ENCODE measurements at places on chromosomes 5 and 9.

DNA sequence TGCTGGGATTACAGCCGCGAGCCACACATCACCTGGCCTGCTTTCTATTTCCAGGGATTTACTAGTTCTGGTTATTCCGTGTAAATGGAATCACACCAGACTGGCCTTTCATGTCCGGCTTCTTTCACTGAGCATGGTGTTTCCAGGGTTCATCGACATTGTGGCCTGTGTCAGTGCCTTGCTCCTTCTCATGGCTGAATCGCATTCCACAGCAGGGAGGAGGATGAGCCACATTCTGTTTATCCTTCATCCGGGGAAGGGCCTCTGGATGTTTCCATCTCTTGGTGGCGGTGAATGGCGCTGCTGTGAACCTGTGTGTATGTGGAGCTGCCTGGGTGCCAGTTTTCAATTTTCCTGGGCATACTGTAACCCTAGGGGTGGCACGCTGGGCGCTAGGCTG, 58.7 kb upstream of the RNU6ATAC start:
- no peak for DNase-seq

DNA sequence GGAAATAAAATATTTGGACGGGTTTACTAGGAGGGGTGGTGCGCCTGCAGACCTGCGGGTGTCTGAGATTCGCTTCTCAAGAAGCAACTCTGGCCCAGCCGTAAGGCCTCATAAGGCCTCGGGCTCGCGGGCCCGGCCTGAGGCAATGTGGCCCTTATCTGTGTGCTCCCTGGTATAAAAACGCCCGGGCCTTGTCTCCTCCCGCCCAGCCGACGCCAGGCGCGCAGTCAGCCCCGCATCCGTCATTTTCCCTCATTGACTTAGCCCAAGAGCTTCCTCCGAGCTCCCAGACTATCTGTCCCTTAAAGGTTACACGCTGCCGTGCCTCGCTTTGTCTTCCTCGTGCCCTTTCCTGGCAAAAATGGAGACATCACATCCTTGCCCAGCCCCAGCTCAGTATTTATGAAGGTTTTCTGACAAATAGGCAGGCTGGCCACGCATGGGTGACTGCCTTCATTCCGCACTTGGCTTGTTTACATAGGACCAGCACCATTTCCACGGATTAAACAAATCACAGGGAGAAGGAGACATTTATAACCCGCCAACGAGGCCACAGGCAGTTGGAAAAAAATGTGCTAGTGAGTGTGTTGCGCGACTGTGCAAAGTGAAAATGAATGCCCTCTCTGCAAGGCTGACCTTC, 74.5 kb upstream of the TBCA start:
- no peak for DNase-seq

GRCh38 chr5:132787076-132787475, 10.0 kb upstream of the SEPTIN8 start:
- no peak for DNase-seq

GRCh38 chr5:142597025-142597424, 88.9 kb downstream of the FGF1 start:
- DNase-seq = no peak

- DNase-seq = no peak
Observed at GRCh38 chr5:159489779-159490178, 159.5 kb upstream of the IL12B start.

- DNase-seq = no peak
Observed at GRCh38 chr9:37676411-37676830, 25.7 kb downstream of the FRMPD1 start.

DNA sequence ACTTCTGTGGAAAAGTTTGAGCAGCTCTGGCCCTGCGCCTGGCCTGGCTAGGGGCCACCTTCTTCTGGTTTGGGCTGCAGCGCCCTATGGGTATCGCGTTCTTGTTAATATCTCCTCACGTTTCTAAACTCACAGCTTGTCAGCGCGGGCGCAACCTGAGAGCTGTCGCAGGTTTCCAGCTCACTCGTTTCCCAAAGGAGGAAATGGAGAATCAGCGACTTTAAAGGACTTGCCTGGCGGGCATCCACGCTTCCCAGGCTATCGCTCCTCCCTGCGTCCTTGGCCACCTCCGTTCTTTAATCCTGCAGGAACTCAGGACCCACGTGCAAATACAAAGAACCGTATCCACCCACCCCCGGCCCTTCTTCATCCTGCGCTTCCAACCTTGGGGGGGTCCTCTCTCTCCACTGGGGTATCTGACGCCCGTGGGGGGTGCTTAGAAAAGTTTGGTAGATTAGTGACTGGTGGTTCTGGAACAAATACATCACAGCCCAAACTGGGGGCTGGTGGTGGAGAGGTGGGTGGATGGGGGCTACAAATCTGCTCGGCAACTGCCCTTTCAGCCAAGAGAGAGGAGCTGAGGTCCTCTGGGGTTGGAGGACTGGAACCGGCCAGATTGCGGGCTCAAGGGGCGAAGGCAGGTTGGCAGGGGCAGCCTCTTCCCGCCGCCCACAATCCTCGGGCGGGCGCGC, 578 bp upstream of the PSAT1 start:
- no peak for DNase-seq

DNA sequence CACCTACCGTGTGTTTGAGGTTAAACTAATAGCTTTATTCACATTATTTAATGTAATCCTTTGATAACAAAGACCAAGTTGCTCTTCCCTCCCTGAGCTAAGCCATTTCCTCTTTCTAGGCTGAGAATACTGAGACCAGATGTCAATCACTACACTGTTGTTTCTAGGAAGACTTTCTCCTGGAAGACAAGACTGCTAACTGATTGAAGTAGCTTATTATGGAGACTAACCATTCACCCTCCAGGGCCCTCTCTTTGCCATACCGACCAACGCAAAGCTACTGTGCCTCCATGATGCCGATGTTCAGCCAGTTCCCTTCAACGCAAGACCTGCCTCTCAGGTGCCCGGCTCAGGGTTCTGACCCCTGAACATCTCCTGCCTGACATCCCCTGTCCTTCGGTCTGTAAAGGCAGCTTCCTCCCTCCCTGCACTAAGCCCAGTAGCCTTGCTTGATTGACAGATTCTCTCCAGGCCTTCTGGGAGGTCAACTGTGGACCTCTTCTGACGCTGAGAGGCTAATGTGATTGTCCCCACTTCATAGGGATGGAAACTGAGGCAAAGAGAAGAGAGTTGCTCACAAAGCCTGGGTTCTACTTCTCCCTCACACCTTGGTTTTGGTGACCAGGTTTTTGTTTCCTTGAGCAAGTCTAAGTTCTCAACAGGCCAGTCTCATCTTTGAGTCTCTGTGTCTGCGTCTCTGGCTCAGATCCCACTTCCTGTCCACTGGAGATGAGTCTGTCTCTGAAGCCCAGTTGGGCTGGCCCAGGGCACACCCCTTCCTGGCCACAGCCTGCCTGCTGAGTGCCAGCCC, 259.7 kb upstream of the IRX2 start:
- DNase-seq = no peak

GRCh38 chr9:84002344-84002743, 21.7 kb downstream of the RMI1 start:
- no peak for DNase-seq

GRCh38 chr5:168002116-168002515, 289.3 kb upstream of the WWC1 start:
- no peak for DNase-seq

- no peak for DNase-seq
Observed at GRCh38 chr5:142874540-142874939, 104.4 kb downstream of the ARHGAP26 start.

DNA sequence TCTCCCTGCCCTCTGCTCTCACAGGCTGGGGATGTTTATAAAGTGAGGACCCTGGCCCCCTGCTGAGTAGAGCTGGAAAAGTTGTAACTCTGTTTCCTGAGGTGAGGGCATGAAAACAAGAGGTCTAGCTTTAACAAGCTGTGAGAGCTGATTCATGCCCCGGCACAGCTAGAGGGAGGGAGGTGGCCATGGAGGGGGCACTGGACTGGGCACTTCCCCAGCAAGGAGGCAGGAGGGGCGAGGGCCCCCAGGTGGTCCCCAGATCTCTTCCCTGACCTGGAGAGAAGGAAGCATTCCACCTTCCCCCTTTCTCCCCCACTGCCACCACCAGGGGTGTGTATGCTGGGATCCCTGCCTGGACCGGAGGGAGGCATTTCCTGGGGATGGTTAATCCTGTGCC, at the start of gene MSMP:
Gene MSMP, minus strand, starts transcription at position 13 of the 400 bp plus-strand sequence. CDS start 147 bp downstream, outside the sequence.
- DNase-seq = no peak
